Stimulated activated CD8-positive, alpha-beta memory T cell treated with anti-CD3 and anti-CD28 coated beads, Interleukin-7, amount 100 ng/mL, for 48 hours (primary cell): ENCODE measurements at places on chromosomes 2 and 18.

DNA sequence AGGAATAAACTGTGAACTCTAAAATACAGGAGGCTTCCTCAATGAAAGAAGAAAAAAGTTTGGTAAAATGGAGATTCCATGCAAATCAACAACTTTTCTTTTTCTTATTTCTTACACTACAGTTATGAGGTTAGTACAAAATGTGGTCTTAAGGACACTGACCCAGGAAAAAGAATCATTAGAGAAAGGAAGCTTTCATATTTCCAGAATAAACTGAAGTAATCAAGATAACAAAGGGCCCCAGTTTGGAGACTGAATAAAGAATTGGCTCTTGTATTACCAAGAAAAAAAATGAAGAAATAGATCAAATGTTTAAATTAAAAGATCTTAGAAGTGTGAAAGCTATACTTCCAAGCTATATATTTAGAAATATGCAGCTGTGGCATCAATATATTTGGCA is 72.3 kb downstream of the SLC66A3 start:
- DNase-seq = no peak

DNA sequence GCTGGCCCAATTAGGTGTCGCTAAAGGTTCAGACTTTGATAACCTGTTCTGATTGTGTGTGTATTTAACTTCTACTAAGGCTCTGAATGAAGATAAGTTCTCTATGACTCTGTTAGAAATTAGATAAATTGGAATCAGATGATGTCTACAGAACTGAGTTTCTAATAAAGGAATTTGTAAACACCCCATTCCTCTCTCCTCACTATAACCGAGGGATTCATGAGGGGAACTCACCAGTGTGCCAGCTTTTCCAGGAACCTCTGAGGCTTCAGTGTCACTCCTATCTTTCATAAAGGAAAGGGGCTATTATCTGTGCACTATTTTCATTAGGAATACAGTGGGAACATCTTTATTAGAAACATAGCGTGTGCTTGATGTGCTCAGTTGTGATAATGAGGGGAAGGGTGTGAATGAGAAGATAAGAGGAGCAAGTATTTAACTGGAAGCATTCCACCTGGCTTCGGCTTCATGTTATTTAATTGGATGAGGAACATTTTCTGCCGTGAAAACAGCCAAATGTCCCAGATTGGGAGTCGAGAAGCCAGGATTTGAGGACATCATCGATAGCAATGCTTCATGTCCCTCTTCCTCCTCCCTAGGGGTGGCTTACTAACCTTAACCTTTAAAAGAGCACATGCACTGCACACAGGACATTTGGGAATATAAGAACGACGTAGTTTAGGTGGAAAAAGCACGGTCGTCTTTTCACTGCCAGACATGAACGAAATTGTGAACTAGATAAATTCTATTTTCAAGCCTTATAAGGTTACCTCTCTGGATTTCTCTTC is 84.8 kb upstream of the TCF4 start:
- DNase-seq = no peak

- no peak for DNase-seq
These were observed 461.9 kb downstream of the PTPRM start for GRCh38 chr18:8029061-8029460.

DNA sequence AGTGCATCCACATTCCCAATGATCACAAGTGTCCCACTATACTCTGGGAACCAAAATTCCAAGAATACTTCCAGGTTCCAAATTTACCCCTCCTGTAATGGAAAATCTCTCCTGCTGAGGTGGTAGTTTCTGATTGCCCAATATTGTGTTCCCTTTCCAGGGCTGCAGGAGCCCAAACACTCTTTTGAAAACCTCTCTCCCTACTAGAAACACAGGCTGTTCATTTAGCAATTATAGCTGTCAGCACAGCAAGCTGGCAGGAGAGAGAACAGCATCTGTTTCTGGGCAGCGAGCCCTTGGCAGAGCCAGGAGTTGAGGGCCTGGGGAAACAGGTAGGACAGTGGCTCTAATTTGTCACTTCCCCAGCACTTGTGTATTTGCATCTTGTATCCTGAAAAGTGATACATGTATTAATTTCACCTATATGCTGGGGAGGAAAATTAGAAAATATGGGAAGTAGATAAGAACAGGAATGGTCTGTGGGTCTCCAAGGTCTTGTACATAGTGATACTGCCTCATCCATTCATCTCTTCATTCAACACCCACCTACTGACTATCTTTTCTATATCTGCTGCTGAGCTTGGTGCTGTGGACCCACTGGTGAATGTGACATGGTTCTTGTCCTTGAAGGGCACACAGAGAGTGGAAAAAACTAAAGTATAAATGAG is 16.9 kb upstream of the PAIP2B start:
- no peak for DNase-seq

GRCh38 chr2:201228271-201228911 is 31.9 kb upstream of the CASP8 start:
- no peak for DNase-seq

DNA sequence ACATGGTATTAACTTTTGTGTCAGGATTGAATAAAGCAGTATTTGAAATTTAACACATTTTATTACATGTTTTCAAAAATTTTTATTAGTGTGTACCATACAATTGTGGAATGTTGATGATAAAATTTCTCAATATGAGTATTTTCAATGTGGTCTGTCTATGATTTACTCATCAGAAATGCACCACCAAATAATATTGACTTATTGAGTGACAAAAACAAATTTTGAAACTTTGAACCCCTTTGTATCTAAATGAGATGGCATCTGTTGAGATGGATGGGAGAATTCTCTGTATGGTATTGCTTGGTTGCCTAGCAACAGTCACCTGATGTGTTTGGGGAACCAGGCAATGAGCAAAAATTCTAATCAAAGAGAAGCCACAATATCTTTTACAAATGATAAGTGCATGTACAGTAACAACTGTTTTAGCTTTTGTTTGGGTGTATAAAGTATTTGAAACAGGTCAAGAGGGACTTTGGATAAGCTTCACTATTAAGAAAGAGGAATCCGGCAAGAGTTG is 400.1 kb downstream of the CCDC85A start:
- DNase-seq = no peak

- DNase-seq = no peak
These were observed 37.6 kb downstream of the CDH7 start for GRCh38 chr18:65788373-65788772.
